Urothelium cell line (cell line): ENCODE measurements at places on chromosomes 5 and 9.
A peak's percentile ranks its signal among the peaks of the same experiment; 100 is the strongest.

DNA sequence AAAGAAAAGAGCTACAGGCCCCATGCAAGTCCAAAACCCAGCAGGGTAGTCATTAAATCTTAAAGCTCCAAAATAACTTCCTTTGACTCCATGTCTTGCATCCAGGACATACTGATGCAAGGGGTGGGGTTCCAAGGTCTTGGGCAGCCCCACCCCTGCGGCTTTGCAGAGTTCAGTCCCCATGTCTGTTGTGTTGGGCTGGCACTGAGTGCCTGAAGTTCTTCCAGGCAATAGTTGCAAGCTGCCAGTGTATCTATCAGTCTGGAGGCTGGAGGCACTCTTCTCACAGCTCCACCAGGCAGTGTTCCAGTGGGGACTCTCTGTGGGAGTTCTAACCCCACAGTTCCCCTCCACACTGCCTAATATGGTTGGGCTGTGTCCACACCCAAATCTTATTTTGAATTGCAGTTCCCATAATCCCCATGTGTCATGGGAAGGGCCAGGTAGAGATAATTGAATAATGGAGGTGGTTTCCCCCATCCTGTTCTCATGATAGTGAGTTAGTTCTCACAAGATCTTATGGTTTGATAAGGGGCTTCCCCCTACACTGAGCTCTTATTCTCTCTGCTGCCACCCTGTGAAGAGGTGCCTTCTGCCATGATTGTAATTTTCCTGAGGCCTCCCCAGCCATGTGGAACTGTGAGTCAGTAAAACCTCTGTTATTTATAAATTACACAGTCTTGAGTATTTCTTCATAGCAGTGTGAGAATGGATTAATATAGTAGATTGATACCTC is 237.5 kb upstream of the ADRA1B start:
- no peak for DNase-seq

GRCh38 chr9:106929471-106930177 is 66.7 kb downstream of the ZNF462 start:
- no peak for DNase-seq

DNA sequence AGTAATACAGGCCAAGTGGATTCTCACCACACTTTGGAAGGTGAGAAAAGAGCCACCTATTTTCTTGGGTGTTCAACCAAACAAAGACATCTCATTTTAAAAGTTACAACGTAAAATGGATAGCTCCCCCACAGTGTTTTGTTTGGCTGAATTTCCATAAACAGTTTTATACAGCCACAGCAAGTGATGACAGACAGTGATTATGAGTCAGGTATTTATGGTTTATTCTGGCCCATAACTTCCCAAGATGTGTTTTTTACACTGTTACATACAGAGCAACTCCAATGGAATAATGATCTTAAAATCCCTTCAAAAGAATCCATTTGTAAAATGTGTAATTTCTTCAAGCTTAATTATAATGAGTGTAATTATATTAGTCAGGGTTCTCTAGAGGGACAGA is 421.3 kb downstream of the TLE1 start:
- no peak for DNase-seq

DNA sequence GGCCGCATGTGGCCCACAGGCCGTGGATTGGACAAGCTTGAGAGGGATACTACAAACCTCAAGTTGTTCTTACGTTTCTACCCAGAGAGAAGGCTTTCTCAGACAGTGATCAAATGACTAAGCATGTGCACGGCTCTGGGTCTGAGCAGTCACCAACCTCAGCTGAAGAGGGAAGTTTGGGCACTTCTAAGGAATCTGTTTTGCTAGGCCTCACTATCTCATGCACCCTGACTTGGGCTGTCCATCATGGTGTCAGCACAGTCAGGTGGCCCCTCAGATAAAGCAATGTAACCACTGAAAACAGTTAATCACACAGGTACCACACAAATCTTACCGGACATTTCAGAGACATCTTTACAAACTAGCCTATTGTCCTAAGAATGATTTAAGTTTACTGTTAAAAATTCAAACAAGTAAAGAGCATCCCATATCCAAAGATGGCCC is 24.6 kb downstream of the CSF2 start:
- DNase-seq, result no peak

- DNase-seq, result no peak
Observed at GRCh38 chr5:33118761-33119415, 321.9 kb upstream of the TARS1 start.

GRCh38 chr5:144368556-144368955 is 197.9 kb downstream of the KCTD16 start:
- DNase-seq, result no peak

- no peak for DNase-seq
Observed at GRCh38 chr9:121331549-121331948, 38.5 kb downstream of the STOM start.

DNA sequence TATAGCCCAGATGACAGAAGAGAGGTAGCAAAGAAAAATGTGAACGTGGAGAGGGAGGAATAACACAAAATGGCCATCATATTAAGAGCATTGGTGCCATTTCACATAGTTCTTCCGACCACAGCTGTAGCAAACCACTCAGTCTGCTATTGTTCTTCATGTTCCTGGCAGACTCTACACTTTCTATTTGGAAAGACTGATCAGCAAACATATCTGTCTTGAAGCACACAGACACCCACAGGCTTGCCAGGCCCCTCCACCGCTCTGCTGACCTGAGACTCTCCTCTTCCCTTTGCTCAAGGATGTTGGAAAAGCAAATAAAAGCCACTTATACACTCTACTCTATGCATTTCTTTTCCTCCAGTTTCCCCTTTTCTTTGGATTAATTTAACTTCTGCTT is 298.0 kb downstream of the FBXL7 start:
- DNase-seq, result no peak

DNA sequence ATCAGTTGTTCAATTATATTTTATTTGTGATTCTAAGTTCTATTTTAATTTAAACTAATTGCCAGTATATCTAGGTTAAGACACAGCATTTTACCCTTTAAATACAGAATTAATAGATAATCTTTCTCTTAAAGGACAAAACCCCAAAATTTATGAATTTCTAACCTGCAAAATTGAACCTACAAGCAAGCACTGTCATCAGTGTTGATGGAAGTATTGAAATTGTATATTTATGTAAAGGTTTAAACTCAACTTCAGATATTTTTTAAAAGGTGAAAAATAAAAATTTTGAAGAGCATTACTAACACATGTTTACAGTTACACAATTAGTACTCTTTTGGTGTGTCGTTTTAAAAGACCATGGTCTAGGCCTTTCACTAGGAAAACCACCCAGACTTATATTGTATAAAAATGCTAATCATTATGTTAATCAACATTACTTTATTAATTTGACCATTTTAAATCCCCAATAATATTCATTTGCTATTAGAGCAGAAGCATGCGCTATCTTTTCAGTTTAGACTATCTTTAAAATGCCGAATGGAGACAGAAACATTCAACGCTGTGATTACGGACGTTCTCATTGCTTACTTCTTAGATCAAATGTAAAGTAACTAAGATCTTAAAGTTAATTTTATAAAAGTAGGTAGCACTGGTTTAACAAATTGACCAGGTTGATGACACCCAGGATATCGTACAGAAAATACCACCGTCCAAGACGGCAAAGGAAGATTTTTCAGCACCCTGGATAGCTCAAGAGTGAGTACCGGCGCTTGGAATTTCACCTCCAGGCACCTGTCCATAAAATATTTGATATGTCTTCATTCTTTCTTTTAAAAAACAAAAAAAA is 3.2 kb downstream of the OTP start:
- DNase-seq, result peak; percentile 21

DNA sequence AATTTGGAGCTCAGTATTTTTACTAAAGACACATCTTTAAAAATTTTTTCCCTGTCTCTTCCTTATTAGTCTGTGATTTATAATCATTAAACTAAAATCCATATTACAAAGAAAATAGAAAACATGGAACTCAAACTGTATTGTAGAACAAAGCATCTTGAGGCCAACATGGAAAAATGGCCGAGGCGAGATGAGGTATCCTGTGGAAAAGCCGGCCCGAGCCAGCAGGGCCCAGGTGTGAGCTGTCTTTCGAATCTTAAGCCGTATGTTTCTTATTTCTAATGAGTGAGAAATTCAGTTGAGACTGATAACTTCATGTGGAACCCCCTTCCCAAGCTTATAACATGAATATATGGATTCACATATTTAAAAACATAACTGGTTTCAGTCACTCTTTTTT is 170.4 kb upstream of the OTULINL start:
- no peak for DNase-seq

DNA sequence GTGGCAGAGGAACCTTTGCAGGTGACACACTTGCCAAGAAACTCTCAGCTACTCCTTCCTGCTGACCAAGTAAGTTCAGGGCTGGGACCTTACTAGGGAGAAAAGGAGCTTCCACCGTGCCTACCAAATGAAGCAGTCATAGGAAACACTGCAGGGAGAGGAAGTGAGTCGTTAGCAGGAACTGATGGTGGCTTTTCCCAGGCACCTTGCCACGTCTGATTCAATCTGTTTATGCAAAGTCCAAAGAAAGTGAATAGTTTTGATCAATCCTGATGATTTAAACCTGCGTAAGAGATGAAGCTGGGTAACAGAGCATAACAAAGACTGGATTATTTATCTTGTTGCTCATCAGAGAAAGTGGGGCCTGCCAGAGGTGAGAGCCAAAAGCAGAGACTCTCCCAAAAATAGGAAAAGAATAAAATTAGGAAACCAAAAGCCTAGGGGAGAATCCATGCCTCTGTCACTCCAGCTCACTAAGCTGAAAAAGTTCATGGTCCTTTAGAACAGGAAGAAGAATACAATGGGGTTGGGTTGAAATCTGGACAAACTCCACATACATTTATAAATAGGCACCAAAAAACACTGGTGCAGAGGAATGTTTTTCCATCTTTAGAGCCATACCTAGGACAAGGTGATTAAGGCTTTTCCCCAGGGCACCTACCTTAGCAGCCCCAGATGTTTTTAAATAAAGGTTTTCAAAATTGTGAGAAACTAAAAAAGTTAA is 9.3 kb upstream of the PFDN1 start:
- DNase-seq, result no peak

DNA sequence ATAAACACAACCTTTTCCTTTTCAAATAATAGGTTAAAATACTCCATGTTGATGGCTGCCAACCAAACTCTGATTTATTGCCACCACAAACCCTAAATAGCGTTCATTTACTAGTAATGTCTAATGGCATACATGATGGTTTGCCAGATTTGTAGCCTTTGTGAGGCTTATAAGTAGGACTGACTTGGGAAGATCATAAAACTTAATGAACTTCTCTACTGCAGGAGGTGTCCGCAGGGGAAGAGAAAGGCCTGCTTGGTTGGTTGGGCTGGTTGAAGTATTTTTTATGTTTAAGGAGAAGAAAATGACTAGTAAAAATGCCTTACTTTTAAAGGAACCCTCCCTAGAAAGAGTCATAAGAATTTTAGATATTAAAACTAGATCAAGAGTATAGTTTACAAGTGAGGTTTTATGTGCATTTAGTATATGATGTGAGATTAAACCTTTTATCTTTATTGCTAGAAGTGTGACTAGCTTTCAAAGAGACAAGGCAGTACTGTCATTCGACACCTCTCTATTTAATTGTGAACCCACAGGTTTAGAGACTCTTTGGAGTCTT is 5.0 kb downstream of the PBX3 start:
- no peak for DNase-seq

DNA sequence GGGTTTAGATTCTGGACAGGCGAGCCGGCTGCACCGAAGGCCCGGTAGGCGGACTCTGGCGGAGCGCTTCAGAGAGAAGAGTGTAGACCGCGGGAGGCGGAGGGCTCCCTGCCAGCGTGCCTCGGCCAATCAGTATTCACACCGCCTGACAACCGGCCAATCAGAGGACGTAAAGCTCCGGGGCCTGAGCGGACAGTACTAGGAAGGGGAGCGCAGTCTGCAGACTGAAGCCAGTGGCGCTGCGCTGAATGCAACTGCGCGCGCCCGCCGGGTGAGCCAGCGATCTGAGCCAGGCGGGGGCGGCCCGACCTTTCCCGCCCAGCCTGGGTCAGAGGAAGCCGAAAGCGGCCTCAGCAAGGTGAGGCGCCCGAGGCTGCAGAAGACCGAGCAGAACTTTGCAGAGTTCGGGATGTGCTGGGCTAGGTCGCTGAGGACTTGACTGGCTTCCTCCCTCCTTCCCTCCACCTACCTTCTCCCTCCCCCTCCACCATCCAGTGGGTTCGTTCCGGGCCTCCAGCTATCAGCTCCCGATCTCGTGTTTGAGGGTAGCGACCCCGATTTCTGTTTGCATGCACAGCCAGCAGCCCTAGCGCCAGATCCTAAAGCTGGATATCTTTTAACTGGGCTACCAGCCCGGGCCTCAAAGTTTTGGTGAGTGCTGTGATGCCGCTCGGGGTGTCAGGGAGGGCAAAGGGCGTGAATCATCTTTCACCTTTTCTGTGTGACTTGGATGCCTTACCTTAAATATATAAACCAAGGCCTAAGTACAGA is at the start of gene DMRT2:
DMRT2 (plus strand) TSS at position 233 of the 771 bp plus-strand sequence. CDS start 1,257 bp downstream, outside the sequence.
- DNase-seq, result no peak
